ENCODE measurements at places on chromosomes 12 and 14.

- peak; percentile 96 for DNase-seq
Observed at GRCh38 chr12:114163771-114164170, 197.6 kb upstream of the RBM19 start.

DNA sequence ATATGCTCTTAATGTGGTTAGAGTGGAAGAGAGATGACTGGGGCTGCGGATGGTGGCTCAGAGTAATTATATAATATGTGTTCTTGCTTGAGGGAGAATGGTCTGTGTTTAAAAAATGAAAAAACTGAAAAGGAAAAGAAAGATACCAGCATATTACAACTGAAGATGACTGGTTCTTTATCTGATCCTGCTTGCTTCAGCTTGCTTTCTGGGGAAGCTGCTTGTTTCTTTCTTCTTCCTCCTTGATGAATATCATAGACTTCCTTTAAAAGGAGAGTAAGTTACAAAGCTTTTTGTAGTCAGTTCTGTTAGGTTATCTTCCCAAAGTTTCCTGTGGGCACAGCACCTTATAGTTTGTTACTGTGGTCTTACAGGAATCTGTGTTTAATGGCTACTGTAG is 210.9 kb downstream of the ERC1 start:
- DNase-seq, result no peak

DNA sequence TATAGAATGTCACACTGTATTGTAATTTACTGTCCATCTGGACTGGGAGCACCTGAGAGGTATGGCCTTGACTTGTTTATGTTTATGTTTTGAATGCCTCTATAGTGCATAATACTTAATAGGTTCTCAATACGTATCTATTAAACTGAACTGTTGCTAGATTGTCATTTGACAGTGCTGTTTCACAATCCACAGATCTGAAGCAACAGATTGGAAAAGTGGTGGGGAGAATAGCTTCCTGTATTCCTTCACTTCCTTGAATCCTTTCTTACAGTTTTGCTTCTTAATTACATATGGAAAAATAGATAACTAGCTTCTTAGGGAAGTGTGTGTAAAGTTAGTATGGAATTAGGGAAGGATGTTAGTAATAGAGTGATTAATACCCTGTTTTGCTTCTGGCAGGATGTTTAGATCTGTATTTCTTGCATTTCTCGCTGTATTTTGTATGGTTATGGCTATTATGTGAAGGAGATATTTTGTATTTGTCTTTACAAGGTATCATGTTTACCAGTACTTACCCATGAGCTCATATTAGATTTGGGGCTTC is 4.5 kb downstream of the CNOT2 start:
- no peak for DNase-seq

DNA sequence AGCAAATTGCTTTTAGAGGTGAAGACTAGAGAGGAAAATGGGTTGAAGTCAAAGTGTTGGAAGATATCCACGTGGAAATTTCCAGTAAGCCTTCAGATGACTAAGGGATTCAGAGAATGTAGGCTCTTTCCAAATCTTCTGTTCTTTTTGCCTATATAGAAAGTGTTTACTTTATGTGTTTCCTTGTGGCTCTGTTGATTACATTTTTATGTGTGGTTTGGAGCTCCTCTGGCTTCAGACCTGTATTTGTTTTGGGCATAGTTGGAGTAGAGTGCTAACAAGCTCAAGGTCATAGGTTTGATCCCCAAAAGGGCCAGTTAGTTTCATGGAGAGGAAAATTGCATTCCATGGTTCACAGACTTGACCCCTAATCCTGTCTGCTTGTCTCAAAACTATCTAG is 91.9 kb downstream of the IGF1 start:
- DNase-seq, result no peak

- DNase-seq, result peak; percentile 78
Observed at GRCh38 chr14:72516936-72517700, 376.8 kb downstream of the DPF3 start.

GRCh38 chr12:116508145-116509121 is 50.7 kb upstream of the MAP1LC3B2 start:
- DNase-seq, result peak; percentile 45

- no peak for DNase-seq
Observed at GRCh38 chr14:38389681-38390080, 133.8 kb upstream of the CLEC14A start.

DNA sequence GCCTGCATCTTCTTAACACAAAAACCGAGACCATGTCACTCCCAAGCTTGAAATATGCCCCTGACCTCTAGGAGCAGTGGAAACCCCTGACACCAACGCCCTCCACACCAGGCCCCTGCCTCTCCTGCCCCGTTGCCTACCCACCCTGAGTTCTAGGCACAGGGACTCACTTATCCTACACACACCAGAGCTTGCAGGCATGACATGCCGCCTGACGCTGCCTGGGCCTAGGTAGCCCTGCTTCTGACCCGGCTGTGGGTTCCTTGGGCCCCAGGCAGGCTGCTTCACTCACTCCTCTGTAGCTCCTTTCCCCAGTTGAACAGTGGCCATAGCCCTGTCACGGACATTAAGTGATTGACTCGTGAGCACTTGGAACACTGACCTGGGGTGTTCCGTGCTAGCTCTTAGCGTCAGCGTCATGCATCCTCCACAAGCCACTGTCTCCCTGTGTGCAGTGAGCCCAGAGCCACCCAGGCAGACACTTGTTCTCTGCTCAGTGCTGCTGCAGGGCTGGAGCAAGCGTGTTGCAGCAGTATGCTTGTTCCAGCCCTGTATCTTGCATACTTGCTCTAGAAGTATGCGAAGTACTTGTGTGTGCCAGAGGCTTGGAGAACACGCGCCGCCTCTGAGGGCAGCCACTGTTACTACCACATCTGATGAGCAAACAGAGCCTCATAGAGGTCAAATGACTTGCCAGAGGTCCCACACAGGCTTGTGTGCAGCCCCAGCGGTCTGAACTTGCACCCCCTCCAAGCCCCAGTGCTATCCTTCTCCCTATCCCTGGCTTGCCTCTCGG is 15.6 kb downstream of the OTUB2 start:
- no peak for DNase-seq

- no peak for DNase-seq
Observed at GRCh38 chr14:21233457-21234076, 35.7 kb downstream of the HNRNPC start.

DNA sequence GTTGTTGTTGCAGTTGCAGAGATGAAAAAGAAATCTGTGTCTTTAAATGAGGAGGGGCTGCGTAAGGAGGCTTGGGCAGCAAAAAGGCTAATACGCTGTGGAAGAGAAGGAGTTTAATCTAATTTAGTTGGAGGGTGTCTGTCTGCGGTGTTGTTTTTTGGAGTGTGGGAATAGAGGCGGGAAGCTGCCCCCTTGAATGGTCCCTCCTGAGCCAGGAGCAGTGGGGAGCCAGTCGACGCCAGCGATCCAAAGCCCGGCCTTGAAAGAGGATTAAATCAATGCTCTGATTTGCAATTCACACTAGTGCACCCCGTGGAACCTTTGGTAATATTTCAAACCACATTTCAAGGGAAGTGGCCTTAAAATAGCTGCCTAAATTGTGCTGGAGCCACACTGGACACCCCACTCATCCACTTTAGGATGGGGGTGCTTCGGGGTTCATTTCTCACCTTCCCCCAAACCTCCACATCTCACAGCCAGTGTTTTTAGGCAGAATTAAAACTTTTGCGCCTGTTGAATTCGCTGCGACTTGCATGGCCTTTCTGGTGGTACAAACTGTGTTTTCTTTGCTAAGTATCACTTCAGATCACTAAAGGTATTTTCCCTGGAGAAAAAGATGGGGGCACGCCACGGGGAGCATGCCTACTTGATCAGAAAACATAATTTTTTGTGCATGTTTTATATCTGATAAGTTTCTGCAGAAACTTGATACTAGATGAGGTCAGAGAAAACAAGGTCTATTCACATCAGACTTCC is 4.1 kb upstream of the FZD10 start:
- DNase-seq, result no peak

GRCh38 chr14:74980731-74981461 is 21.8 kb upstream of the EIF2B2 start:
- peak; percentile 36 for DNase-seq

- DNase-seq, result peak; percentile 18
Observed at GRCh38 chr14:94562941-94563883, 2.0 kb downstream of the SERPINA4 start.

DNA sequence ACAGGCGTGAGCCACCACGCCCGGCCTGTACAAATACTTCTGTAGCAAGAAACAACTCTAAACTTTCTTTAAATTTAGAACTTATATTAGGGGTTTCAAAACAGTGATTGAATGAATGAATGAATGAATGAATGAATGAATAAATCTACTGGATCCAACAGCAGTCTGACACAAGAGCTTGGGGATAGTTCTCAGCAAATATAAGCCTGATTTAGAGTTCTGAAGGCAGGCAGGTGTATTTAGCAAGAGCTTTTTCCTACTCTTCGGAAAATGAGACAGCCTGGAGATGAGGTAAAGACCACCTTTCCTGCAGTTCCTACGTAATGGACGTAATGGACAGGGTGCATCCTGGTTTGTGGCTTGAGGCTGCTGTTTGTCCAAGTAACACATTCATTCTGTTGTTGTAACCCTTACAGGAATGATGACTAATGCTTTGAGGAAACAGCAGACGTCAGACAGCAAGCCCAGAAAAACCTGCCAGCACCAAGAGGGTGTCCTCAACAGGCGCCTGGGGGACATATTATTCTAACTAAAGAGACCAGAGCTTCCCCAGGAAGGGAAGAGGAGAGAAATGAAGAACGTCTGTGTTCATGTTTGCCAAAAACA is 277.4 kb upstream of the SOX5 start:
- peak; percentile 80 for DNase-seq

GRCh38 chr12:2445968-2446367 is 348.8 kb upstream of the FKBP4 start:
- DNase-seq, result no peak

DNA sequence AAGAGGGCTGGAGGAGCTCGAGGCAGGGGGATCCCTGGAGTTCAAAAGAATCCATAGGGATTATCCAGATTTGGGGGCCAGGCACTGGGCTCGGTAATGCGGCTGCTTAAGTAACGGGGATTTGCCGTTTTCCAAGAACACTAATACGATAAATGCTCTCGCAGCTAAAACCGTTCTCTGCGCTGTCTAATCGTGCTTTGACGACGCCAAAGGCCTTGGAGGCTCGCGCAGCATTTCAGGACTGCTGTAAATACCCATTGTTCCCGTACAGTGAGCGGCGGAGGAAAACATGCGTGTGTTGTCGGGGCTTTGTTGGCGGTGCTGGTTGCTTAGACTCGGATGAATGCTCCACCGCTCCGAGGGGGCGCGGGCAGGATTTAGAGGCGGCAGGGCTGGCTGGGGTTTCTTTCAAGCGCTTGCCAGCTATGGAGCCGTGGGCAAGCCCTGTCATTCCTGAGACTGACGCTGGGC is 26.2 kb downstream of the DIO3 start:
- DNase-seq, result no peak

Measured in kidney tubule cell (primary cell).